ENCODE measurements at places on chromosomes 1 and 21.

DNA sequence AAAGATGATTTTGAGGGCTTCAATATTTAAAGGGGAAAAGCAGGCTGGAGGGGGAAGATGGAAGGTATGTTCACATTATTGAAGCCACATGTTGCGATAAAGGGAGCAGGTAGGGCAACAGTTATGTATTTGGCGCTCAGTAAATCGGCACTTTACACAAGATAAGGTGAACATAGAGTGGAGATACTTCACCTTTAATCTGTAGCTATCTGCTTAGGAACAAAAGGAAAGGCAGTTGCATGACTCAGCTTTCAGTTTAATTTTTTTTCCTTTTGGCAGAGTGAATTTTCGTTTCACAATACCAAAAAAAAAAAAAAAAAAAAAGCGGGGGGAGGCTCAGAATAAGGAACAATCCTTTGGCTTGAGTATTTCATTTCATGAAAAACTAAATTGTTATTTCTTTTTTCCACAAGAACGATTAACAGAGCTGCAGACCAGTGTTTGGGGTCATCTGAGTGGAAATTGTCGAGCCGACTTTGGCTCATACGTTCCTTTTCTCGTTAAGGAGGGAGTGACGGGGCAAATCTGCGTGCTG is 1.1 kb upstream of the COQ8A start:
- DNase-seq = no peak

GRCh38 chr21:35896060-35896459 is 164.3 kb downstream of the SETD4 start:
- no peak for DNase-seq

- no peak for DNase-seq
These were observed 537.2 kb downstream of the NPHP4 start for GRCh38 chr1:5455056-5455455.

- no peak for DNase-seq
These were observed 39.8 kb downstream of the WDR4 start for GRCh38 chr21:42839271-42840231.

DNA sequence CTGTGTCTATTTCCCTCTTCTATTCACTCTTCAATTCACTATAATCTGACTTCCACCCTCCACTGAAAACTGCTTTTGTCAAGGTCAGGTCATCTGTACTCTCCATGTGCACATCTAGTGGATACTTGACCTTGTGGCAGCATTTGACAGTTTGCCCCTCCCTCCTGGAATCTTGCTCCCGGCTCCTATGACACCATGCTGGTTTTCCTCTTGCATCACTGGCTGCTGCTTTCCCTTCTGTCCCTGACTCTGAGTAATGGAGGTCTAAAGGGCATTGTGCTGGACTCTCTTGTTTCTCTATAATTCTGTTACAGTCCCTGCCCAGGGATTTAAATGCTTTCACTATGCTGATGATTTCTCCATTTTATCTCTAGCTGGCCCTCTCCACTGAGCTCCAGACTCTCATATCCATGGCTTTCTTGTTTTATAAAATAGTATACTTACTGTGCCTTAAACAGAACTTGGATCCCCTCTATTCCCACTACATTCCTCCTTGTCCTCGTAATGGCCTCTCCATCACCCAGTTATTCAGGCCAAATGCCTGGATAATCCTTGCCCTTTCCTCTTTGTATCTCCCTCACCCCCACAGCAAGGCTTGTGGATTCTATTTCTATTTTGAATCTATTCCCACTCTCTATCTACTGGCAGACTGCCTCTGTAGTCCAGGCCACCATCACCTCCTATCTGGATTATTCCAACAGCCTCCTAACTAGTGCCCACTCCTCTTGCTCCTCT is 36.8 kb upstream of the PODN start:
- DNase-seq = no peak

GRCh38 chr1:109114342-109114674 is 393 bp downstream of the ELAPOR1 start:
- DNase-seq = no peak

DNA sequence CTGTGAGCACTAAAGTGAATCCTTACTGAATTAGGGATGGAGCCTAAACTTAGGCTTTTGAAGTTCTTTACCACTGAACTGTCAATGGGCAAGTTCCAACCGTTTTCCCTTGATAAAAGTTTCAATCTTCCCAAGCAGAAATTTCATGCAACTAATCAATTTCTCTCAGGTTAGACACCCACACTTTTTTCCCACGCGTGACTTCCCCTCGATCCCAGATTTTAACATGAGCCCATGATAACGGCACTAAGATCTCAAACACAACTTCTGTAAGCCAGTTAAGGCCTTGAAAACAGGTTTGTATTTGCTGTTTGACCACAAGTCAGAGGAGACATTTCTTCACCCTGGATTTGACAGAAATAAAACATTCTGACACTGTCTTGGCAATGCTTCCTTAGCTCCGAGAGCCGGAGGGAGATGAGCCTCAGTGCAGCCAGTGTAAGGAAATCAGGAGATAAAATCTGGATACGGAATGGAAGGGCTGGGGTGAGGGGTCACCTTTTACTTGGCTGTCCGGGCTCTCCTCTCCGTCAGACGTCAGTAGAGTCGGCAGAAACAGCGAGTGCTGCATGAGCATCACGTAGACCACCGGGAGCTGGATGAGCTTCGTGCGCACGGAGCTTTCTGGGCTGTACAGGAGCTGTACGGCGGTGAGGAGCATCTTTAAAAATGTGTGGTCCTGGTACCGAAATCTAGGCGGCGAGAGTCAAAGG is 39.7 kb downstream of the MRAP start:
- no peak for DNase-seq

GRCh38 chr1:43871181-43871910 is 62.3 kb upstream of the ARTN start:
- DNase-seq = no peak

GRCh38 chr1:217274416-217274815 is 356.5 kb downstream of the GPATCH2 start:
- DNase-seq = no peak

DNA sequence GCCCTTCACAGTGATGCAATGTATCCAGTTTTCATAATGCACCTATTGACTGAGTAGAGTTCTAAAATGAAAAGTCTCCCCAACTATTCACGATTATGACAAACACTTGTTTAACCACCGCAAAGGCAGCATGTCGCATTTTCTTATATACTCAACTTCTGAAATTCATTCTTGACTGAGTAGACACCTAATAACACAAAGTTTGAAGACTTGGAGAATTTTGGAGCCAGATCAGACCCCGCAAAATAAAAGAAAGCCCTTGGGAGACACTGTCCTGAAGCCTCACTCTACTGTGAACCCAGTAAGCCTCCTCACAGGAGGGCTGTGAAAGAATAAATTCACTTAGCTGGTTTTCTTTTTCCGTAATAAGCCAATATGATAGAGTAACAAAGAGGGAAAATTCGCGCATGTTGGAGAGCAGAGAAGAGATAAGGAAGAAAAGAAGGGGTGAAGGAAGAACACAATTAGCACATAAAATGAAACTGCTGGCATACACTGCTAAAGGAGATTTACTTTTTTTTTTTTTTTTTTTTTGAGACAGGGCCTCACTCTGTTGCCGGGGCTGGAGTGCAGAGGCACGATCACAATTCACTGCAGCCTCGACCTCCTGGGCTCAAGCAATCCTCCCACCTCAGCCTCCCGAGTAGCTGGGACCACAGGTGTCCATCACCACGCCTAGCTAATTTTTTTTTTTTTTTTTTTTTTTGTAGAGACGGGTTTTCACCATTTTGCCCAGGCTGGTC is 492 bp upstream of the COLGALT2 start:
- no peak for DNase-seq

GRCh38 chr1:34715139-34715538 is 39.7 kb upstream of the GJB5 start:
- no peak for DNase-seq

- DNase-seq = no peak
These were observed 110.8 kb downstream of the LACTBL1 start for GRCh38 chr1:22861764-22862440.

GRCh38 chr1:19804831-19805251 is 5.1 kb upstream of the TMCO4 start:
- no peak for DNase-seq

DNA sequence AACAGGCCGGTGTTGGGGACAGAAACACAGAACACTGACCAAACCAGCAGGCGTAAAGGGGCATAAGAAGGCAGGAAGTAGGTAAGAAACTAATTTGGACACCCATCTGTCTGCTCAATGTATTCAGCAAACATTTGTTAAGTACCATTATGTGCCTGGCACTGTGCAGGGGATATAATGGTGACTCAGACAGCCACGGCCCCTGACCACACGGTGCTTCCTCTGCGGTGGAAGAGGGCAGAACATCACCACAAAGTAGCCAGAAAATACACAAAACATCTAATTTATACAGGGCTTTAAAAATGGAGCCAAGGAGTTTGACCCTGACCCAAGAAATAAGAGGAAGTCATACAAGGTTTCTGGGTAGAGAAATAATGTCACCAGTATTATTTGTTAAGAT is 12.9 kb downstream of the DNAJC11 start:
- DNase-seq = no peak

DNA sequence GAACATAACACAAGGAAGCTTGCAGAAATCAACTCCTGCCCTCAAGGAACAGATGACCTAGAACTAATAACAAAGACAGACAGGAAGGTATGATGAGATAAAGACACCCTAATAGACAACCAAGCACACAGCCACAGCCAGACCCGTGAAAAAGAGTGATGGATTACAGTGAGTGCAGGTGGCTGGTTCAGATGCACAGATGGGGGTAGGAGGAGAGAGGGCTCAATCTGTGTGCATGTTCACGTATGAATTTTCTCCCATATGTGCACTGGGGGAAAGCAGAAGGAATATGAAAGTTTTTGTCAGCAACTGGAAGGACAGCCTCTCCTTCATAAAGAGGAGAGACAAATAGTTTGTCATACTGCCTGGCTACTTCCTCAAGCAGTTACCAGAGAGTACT is 367.1 kb downstream of the PBX1 start:
- no peak for DNase-seq

DNA sequence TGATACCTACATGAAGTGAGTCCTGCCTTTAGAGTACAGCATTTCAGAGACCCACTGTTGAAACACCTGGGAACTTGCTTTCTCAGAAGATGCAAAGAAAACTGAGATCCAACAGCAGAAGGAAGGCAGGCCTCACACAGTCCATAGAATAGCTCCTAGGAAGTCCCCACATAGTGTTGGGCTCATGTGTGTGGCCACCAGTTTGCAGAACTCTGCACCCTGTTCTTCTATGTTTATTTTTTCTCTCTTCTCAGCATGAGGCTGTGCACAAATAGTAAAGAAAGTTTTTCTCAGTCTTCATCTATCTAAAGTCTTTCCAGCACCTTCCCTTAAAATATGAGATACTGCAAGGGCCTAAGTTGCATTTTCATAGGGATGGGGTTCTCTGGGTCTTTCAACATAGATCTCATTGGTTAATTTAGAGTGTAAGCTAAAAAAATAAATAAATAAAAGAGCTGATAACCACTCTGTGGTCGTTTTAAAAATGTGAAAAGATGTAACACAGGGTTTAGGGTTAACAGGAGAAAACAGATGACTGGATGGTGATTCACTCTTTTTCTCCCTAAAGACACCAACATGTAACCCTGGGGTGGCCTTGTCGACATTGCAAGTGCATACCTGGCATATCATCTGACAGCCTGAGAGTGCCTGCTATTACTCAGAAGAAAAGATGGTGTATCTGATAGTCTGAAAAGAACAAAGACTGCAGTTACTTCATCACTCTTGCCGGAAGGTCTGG is 94.6 kb downstream of the ZC3H11B start:
- no peak for DNase-seq
